H7 (cell line): ENCODE measurements at places on chromosomes 11 and 22.
A peak's percentile ranks its signal among the peaks of the same experiment; 100 is the strongest.

DNA sequence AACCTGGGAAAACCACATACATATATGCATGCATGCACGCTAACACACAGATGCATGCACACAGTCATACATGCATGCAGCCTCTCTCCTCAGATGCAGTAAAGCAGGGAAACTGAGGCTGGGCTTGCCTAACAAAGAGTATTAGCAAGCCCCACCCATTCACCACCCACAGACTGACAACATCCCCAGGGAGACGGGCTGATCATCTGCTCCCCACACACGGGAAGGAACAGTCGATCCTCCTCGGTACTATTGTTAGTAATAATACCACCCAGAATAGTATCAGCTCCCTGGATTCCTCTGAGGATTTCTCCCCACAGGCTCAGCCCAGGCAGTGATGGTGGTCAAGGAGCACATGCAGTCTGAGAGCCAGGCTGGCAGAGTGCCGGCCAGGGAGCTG is 41.2 kb downstream of the SLC22A12 start:
- no peak for DNase-seq

DNA sequence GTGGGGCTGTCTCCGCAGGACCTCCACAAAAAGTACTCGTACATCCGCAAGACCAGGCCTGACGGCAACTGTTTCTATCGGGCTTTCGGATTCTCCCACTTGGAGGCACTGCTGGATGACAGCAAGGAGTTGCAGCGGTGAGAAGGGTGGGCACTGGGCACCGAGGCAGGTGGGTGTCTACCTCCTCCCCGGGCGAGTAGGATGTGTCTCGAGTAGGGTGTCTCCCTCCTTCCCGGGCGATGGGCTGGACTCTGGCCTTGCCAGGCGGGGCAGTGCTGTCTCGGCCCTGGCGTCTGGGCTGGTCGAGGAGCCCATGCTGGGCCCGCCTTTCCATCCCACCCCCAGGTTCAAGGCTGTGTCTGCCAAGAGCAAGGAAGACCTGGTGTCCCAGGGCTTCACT is 10.3 kb downstream of the OTUB1 start:
- DNase-seq: peak; percentile 58

DNA sequence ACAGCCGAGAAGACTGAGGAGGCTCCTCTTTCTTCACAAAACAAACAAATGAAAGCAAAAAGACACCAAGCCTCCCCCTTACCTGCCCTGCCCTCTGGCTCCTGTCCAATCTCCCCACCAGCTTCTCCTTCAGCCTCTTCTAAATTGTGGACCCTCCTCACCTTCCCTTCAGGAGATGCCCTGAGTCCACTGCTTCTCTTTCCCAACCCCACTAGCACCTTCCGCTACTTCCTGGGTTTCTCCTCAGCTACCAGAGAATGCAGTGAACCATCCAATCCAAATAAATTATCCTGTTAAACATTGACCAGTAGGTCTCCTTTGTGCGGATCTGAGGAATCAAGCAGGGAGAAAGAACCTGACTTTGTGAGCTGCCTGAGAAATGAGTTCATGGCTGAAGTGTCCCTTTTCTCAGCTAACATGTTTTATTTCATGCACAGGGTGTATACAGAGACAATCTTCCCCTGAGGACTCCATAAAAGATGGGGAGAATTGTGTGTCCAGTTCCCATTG is 63.2 kb upstream of the VPREB1 start:
- no peak for DNase-seq

DNA sequence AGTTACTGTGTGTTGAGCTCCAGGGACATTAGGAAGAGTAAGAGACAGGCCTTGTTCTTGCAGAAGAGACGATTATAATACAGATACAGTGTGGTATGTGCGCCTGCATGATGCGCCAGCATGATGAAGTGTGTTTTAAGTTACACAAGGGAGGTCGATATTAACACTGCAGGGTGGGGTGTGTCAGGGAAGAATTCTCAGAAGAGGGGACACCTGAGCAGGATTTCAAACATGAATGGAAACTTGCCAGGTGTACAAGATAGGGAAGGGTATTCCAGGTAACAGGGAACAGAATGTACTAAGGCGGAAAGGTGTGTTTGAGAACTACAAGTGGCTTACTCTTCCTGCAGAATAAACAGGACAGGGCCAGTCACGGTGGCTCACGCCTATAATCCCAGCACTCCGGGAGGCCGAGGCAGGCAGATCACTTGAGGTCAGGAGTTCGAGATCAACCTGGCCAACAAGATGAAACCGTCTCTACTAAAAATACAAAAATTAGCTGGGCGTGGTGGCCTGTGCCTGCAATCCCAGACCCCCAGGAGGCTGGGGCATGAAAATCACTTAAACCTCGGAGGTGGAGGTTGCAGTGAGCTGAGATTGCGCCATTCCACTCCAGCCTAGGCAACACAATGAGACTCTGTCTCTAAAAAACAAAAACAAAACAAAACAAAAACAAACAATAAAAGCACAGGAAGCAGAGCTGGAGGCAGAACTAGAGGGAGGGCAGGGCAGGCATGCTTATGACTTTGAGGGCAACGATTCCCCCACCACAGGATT is 59.0 kb downstream of the SYN3 start:
- DNase-seq: no peak

DNA sequence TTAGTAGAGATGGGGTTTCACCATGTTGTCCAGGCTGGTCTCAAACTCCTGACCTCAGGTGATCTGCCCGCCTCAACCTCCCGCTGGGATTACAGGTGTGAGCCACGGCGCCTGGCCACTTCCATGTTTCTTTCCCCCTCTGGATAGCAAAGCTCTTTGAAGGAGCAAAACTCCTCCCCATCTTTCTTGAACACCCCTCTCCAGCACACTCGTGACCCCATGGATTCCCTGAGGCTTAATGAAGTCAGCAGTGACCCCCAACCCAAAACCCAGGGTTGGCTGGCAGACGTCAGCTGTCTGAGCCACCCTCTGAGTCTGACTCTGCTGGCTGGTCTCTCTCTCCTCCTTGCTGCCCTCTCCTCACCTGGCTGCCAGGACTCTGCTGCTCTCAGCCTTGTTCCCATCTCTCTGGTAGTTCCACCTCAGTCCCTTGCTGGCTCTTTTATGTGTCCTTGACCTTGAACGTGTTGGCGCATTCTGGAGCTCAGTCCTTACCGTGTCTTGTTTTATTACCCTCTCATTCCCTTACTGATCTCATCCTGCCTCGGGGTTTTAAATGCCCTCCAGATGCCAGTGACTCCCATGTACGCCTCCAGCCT is 44.5 kb downstream of the PARVG start:
- DNase-seq: no peak

GRCh38 chr11:11230802-11231562 is 122.1 kb downstream of the CSNK2A3 start:
- DNase-seq: peak; percentile 85
